ENCODE measurements at places on chromosomes 7 and 10. TPM values are rescaled to one million over a fixed set of nuclear protein-coding genes. Genes with fewer than 3 reads are reported as not detected.

DNA sequence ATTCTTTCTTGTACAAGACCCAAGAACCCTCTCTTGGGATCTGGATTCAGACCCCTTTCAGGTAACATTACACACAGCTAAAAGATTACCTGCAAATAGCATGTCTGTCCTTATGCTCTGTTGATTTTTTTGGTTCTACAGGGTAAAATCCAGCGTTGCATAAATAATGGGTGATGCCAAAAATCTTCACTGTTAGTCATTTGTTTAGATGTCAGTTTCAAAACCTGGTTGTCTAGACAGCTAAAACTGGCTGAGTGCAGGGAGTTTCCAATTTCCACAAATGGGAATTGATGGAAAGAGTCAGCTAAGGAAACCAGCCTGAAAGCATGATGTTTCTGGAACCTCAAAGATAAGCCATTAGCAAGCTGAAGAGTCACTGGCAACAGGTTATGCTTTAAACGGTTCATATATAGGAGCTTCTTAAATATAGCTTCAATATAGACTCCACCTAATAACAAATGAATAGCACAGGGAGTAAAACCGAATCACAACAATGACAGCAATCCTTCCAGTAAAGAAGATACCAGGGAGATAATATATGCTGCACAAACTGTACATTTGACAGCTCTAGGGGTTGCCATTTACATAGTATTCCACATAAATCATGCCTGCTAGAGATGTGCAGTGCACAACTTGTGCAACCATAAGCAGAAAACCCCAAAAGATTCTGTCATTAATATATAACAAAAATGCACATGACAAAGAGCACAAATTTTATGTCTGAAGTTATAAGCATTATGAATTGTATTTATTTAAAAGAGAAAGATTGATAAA, 20.4 kb downstream of the CCDC71L start:
- no peak for DNase-seq

DNA sequence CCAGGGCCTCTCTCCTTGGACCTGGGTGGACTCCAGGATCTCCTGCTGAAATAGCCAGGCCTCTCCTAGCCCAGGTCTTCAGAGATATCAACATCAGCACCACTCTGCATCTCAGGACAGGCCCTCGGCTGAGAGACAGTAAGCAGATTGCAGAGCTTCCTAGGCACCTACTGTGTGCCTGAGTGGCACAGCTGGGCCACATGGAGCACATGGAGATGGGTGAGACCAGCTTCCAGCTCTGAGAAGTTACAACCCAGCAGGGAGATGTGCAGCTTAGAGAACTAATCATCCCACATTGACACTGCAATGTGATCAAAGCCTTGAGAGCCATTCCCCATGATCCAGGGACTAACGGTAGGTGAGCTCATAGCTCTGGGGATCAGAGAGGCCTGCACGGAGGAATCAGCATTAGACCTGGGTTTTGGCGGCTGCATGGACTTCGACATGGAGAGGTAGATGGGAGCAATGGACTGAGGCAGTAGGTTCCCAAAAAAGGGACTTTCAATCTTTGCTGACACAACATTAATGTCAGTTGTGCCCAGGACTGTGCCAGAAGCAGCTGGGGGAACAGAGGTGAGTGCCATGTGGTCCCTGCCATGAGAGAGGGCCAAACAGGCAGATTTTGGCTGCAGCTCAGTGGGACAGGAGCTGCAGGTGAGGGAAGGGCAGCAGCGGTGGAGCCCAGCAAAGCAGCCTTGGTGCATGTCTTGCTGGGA, 76.0 kb upstream of the LEP start:
- DNase-seq: no peak

GRCh38 chr10:19014498-19014897, 34.1 kb upstream of the MALRD1 start:
- no peak for DNase-seq

DNA sequence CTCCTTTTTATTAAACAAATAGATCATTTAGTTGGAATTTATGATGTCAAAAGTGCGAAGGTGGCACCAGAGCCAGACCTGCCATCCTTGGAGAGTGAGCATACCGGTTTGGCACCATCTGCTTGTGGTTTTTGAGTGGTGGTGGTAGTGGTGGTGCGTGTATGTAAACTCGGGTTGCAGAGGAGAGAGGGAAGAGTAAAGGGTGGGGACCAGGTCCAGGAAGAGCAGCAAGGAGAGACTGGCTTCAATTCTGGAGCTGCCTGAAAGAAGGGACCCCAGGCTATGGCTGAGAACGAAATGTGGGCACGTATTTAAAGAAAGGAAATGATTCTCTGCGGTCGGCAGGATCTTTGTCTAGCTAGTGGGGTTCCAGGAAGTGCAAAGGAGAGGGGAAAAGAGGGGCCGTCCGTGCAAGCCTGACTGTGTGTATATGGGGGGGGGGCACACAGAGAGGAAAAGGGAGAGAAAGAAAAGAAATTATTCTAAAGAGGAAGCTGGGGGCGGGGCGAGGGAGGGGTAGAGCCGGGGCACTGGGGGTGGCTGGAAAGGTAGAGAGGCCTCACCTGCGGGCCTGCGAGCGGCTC, 448 bp upstream of the GOLGA7B start:
- DNase-seq: no peak

GRCh38 chr10:69359594-69359993, 57.1 kb downstream of the TACR2 start:
- DNase-seq: no peak

- no peak for DNase-seq
Observed at GRCh38 chr7:4733936-4734528, 41.4 kb upstream of the AP5Z1 start.

GRCh38 chr7:47743965-47744591, 162.2 kb upstream of the TNS3 start:
- DNase-seq: no peak

GRCh38 chr10:74103560-74104258, 46.9 kb downstream of the AP3M1 start:
- DNase-seq: no peak

- DNase-seq: no peak
Observed at GRCh38 chr10:16987206-16987621, 142.4 kb downstream of the CUBN start.

- no peak for DNase-seq
Observed at GRCh38 chr7:50363327-50364060, 59.0 kb downstream of the IKZF1 start.

DNA sequence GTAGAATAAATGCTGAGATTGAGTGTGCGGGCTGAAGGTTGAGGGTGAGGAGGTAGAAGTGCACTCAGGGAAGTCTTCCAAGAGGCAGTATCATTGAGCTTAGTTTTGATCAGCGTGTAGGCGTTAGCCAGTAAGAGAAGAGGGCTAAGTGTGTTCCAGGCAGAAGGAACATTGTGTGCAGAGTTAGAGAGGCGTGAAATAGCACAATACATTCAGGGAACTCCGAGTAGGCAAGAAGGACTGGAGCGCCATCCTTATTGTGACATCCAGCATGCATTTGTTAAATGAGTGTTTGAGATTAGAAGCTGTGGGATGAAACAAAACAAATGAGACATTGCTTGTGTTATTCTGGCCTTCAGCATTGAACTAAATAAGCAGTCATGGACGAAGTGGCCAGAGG, 140.9 kb upstream of the MKLN1 start:
- DNase-seq: no peak

The MACROH2A2 gene
- 20.5 TPM for polyA plus RNA-seq

The CCDC126 gene
- polyA plus RNA-seq: 6.4 TPM

The HMX2 gene
- polyA plus RNA-seq: not detected

The ENTPD1 gene
- polyA plus RNA-seq: 10.4 TPM

Measured in hindlimb muscle (tissue), 1 donor.